ENCODE measurements at places on chromosomes 2 and 18. TPM values are rescaled to one million over a fixed set of nuclear protein-coding genes. Genes with fewer than 3 reads are reported as not detected.

DNA sequence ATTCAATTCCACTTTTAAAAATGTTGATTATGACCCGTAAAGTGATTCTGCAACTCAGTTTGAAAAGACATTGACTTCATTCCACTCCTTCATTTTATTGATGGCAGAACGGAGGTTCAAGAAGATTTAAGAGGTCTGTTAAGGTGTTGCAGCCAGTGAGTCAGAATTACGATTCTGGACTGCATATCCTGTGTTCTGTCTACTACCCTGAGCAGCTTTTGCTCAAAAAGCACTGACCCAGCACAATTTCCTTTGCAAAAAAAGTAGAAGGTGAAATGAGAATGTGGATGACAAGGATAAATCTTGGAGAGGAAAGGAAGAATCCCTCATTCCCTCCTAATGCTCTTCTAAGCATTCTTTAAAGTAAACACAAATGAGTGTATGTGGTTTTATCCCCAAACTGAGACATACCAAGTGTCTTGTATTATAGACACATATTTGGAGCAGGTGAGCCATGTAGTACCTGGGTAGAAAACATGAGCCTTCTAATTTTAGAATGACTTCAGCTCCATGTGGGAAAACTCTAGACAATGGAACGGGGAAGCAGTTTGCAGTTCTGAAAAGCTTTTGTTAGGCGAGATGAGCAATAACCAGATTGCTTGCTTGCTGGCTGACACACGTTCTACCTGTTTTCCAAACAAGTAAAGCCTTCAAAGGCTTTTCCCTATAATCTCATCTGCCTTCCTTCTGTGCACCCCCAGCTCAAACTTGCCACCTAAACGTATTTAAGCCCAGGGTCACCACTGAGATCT is 44.7 kb downstream of the TGFA start:
- H3K27me3 ChIP-seq: peaks cover 13% of the 10 kb centered on the region
- H3K4me3 ChIP-seq: no peak overlapping the region
- DNase-seq: no peak
- H3K4me1 ChIP-seq: peaks cover 10% of the 10 kb centered on the region
- no peak overlapping the region for H3K27ac ChIP-seq

- peak overlapping the region; percentile 91 for H3K4me3 ChIP-seq
- H3K36me3 ChIP-seq: no peaks in the 10 kb centered on the region
- DNase-seq: no peak
- H3K27ac ChIP-seq: peak overlapping the region; percentile 96
- H3K27me3 ChIP-seq: no peaks in the 10 kb centered on the region
These were observed 2.5 kb downstream of the BCL11A start for GRCh38 chr2:60550984-60551239.

DNA sequence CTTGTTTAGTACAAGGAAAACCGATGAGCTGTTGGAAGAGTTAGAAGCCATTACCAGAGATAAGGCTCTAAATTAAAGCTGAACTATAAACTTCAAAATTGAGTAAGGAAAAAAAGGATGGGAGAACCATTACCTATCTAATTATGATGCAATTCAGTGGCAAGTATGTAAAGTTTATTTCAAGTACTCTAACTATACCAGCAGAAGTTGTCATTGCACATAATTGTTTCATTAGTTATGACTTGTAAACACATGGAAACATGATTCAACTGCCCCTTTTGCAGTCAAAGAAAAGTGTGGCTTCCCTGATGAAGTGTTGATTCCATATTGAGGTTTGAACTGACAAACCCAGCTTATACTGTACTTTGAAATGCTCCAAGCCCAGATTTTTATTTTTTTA is 324.1 kb upstream of the KCNJ3 start:
- no peak overlapping the region for H3K4me3 ChIP-seq
- no peak overlapping the region for H3K27ac ChIP-seq
- no peaks in the 10 kb centered on the region for H3K36me3 ChIP-seq
- no peak for DNase-seq

RAD51AP2 gene
- 0.18 TPM for total RNA-seq

GRCh38 chr18:11808001-11808855 is 43.0 kb upstream of the CHMP1B start:
- no peak for DNase-seq
- H3K4me1 ChIP-seq: peaks cover 5% of the 10 kb centered on the region
- no peaks in the 10 kb centered on the region for H3K36me3 ChIP-seq

GRCh38 chr18:44779753-44780292 is 99.1 kb downstream of the SETBP1 start:
- H3K27ac ChIP-seq: no peak overlapping the region
- no peaks in the 10 kb centered on the region for H3K36me3 ChIP-seq
- peaks cover 61% of the 10 kb centered on the region for H3K4me1 ChIP-seq
- no peak overlapping the region for H3K4me3 ChIP-seq

DNA sequence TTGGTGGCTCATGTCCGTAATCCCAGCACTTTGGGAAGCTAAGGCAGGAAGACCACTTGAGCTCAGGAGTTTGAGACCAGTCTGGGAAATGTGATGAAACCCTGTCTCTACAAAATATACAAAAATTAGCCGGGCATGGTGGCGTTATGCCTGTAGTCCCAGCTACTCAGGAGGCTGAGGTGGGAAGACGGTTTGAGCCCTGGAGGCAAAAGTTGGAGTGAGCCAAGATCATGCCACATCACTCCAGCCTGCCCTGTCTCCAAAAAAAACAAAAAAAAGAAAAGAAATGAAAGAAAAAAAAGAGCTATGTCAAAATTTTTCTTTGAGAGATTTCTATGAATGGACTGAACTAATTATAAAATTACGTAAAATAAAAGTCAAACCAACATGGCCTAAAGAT is 34.7 kb downstream of the ROCK2 start:
- H3K27ac ChIP-seq: peak overlapping the region; percentile 16
- no peak for DNase-seq
- no peaks in the 10 kb centered on the region for H3K36me3 ChIP-seq
- H3K27me3 ChIP-seq: no peaks in the 10 kb centered on the region
- H3K4me3 ChIP-seq: no peak overlapping the region

DNA sequence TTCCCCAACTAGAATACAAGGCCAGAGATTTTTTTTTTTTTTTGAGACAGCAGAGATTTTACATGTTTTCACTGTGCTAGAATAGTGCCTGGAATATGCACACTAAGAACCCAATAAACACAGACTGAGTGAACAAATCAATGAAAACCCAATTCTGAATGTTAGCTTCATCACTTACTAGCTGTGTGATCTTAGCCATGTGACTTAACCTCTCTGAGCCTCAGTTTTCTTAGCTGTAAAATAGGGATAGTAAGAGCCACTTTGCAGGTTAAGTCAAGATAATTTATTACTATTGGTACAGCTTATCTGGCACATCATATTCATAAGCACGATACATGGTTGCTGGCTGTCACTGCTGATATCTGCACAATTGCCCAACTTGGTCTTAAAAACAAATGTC is 140.6 kb downstream of the EN1 start:
- no peak overlapping the region for H3K4me3 ChIP-seq
- H3K36me3 ChIP-seq: no peaks in the 10 kb centered on the region
- H3K27ac ChIP-seq: no peak overlapping the region
- peaks cover 2% of the 10 kb centered on the region for H3K4me1 ChIP-seq
